NCI-H2081 (cell line): ENCODE measurements at places on chromosomes 5 and 9.

- DNase-seq: no peak
Measured at GRCh38 chr9:20538092-20538491, 84.2 kb downstream of the MLLT3 start.

- DNase-seq: no peak
Measured at GRCh38 chr5:107538331-107538730, 132.4 kb downstream of the EFNA5 start.

- no peak for DNase-seq
Measured at GRCh38 chr5:83488271-83488670, 16.7 kb downstream of the VCAN start.

GRCh38 chr5:176491101-176491502 lies 42.9 kb downstream of the FAF2 start:
- DNase-seq: no peak

GRCh38 chr9:111866976-111867375 lies 29.6 kb upstream of the UGCG start:
- no peak for DNase-seq

DNA sequence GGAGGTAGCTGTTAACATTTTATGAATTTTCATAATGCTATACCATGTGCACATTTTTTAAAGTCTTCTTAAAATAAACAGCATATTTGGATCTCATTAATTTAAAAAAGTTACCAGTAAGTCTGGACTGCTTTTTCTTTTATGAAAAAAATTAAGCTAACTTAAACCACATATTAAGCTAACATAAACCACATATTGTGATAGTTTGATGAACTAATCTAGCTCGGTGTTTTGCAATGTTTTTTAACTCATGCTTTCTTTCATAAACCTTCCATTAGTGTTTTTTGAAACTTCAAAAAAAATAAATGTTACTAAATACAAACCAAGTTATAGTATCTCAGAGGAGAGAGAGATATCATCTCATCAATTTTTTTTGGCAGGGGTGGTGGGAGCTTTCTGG lies 26.5 kb downstream of the POLK start:
- DNase-seq: no peak

DNA sequence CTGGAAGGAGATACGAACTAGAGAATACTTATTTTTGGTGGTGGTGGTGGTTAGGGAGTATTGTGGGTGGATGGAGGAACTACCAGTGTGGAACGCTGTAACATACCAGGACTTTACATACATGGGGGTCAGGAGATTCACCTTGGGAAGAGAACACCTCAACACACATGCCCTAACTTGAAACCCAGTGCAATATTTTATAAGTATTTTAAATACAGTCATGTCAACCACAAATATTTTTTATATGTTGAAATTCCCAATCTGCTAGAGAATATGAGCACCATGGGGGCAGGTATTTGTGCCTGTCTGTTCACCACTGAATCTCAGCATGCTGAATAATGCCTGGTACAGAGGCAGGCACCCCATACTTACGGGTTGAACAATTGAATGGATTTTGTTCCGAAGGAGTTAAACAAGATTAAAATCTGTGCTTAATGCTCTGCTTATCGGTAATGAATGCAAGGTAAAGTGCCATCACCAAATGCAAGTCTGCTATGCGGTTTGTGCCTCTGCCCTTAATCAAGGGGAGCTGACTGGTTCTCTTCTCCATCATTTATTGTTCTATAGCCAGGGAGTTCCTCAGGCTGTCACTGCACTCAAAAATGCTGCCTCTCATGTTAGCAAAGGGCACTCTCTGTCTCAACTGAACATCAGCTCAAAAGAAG lies 65.3 kb downstream of the RASEF start:
- no peak for DNase-seq

DNA sequence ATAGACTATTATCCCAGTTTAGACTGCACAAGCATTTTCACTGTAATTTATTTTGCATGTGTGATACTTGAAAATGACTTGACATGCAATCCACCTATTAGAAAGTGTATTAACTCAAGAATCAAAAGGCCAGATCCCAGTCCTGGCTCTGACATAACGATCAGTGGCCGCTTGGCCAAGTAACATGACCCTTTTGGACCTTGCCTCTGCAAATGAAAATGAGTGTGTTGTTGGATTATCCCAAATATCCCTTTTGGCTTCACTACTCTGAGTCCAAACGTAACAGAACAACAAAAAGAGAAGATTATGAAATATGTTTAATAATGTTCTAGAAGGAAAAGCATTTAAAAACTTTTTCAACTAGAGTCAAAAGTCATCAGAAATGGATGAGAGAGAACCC lies 19.0 kb downstream of the DMGDH start:
- DNase-seq: no peak

GRCh38 chr5:16975950-16976624 lies 40.0 kb upstream of the MYO10 start:
- DNase-seq: no peak

GRCh38 chr5:62969409-62970120 lies 390.9 kb downstream of the LRRC70 start:
- DNase-seq: no peak

DNA sequence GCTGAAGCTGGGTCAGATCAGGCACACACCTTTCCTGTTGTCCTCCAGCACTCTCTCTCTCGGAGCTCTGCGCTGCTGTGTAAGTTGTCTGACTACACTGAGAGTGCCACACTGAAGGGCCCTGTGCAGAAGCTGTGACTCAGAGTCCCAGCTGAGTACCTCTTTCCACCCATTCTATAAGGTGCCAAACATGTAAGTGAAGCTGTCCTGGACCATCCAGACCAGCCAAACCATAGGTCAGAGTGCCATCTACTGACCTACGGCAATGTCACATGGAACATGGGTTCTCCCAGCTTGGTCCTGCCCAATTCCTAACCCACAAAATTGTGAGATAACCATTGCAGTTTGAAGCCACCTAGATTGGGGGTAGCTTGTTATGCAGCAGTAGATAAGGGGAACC lies 68.2 kb downstream of the ADCY2 start:
- no peak for DNase-seq

GRCh38 chr5:181098762-181099601 lies 32.0 kb downstream of the OR2V1 start:
- DNase-seq: no peak

DNA sequence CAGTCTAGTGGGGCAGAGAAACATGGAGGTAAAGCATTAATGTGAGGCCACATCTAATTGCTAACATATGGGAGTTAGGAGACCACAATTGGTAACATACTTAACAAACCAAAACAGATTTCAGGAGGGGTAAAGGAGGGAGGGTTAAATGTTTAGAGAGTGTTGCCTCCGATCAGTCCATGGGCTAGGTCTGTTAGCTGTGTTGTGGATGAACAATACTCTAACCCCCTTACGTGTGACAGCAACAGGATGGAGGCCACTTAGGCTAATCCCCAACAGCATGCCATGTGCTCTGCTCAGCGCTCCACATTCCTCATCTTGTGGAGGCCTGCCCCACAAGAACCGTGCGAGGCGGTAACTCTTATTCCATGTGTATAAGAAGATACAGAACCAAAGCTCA lies 167.0 kb downstream of the CRB2 start:
- no peak for DNase-seq
